ENCODE measurements at places on chromosomes 1 and 21.

DNA sequence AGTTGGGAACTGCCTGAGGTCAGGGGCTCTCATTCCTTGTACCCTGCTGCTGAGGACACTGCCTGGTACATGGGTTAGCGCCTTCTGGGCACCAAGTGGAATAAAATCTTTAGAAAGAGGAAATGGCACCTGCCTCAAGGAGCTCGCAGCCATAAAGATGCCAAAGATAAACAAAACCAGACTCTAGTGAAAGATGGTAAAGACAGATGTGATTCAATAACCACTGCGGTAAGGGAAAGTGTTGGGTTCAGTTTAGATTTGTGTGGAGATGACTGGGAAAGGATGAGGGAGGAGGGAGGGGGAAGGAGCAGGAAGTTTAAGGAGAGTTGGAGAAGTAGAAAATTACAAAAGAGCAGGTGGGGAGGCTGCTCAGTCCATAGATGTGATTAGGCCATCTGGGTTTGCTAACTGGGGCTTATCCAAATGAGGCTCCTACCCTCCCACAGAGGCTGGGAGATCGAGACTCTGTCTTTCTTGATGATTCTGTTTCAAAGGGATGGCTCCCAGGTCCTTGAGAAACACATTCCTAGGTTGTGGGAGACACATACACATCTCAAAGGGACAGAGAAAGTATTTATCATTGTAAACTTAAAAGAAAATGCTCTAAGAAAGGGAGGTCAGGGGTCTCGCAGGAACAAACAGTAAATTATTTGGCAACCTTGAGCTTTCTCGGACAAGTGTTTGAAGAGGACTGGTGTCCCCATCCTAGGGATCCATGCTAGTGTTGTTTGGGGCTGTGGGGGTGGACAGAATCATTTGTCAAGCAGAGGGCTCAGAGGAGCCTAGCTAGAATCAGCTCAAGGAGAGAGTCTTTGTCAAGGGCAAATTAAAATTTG lies 65.7 kb upstream of the MORC3 start:
- no peak for DNase-seq

DNA sequence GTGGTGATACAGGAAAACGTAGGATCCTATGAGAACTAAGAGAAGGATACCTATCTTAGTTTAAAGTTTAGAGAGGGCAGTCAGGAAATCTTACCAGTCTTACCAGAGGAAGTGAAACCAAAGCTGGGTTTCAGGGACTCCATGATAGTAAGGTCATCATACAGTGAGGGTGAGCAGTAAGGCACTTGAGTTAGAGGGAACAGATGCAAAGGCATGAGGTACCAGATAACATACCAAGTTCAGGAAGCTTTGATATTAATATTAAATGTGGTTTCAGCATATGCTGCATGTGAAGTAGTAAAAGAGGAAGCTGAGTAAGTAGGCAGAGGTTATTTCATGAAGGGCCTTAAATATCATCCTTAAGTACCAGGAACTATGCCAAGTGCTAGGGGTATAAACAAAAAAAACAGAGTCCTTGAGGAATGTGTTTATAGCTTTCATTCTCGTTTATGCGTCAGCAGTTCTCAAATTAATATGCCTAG lies 16.9 kb downstream of the ATG4C start:
- DNase-seq, result no peak

GRCh38 chr1:9852410-9853248 lies 28.9 kb upstream of the CLSTN1 start:
- DNase-seq, result no peak

- DNase-seq, result peak; percentile 30
Measured at GRCh38 chr21:45085700-45086099, 11.3 kb downstream of the ADARB1 start.

GRCh38 chr1:18972991-18973390 lies 16.5 kb upstream of the IFFO2 start:
- DNase-seq, result no peak

GRCh38 chr1:38138498-38139233 lies 92.1 kb upstream of the POU3F1 start:
- no peak for DNase-seq
